ENCODE measurements at places on chromosomes 6 and 20. TPM values are rescaled to one million over a fixed set of nuclear protein-coding genes. Genes with fewer than 3 reads are reported as not detected.

Gene TUBB2B
- total RNA-seq: 37.8 TPM

GRCh38 chr6:11702500-11703130 is 76.0 kb downstream of the ADTRP start:
- no peaks in the 10 kb centered on the region for H3K36me3 ChIP-seq
- H3K27ac ChIP-seq: no peak overlapping the region
- H3K4me1 ChIP-seq: peaks cover 8% of the 10 kb centered on the region
- DNase-seq: no peak
- H3K4me3 ChIP-seq: no peak overlapping the region
- H3K27me3 ChIP-seq: no peaks in the 10 kb centered on the region

GRCh38 chr20:40690836-40691565 is 2.0 kb upstream of the MAFB start:
- H3K4me3 ChIP-seq: peak overlapping the region; percentile 92
- H3K27me3 ChIP-seq: peaks cover 83% of the 10 kb centered on the region
- H3K4me1 ChIP-seq: peaks cover 15% of the 10 kb centered on the region
- no peak for DNase-seq
- peak overlapping the region; percentile 34 for H3K27ac ChIP-seq
- peaks cover 23% of the 10 kb centered on the region for H3K36me3 ChIP-seq

DNA sequence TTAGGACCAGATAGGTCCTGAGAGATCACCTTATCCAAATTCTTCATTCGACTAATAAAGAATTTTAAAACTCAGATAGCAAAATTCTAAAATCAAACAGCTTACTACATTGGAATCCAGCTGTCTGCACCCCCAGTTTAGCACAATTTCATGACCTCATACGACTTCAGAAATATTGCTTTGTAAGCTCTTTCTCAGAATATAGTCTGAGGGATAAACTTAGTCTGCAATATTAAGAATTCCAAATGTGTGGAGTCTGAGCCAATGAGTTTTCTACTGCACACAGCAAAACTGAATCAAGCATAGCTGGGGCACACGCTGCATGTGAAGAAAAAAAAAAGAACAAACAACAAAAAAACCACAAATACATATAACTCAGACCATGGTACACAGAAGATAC is 541.6 kb upstream of the CHD6 start:
- H3K27me3 ChIP-seq: peaks cover 22% of the 10 kb centered on the region
- no peak overlapping the region for H3K4me3 ChIP-seq
- DNase-seq: no peak

Gene CHRNA4
- total RNA-seq: 9.1 TPM

DNA sequence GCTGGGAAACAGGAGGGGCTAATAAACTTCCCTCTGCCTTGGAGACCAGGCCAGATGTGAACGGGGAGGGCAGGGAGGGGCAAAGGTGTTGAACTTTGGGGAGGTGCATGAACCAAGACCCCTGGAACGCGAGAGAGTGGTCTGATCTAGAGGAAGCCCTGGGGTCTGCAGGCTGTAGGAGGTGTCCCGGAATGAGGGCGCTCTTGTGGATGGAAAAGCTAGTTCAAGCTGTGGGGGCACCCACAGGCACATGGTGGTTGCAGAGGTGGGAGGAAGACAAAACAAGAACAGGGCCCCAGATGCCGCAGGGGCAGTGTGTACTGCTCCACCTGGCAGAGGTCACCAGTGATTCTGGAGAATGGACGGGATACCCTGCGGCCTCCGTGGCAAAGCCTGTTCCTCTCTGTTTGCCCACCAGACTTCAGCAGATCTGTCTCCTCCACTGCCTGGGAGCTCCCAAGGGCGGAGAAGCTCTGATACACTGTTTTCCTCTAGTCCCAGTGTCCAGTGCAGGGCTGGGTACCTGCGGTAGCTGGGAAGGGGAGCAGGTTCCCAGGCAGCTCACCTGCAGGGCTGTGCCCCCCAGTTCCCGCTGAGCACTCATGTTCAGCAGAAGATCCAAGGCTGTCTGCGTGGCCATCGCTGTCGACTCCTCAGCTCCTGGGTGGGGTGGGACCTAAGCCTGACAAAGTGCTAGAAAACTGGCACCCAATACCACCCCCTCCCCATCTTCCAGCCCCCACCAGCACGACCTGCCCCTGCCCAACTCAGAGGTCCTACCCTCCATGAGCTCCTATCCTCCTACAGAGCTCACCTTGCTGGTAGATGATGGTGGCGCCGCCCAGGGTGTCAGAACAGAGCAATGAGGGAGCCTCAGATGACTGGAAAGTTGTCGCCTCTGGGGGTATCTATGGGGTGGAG is 14.7 kb downstream of the ZNF335 start:
- no peak for DNase-seq
- no peaks in the 10 kb centered on the region for H3K4me1 ChIP-seq
- H3K4me3 ChIP-seq: no peak overlapping the region

GRCh38 chr20:36744764-36745191 is 1.1 kb downstream of the NDRG3 start:
- no peak for DNase-seq
- peak overlapping the region; percentile 87 for H3K4me3 ChIP-seq
- peak overlapping the region; percentile 14 for H3K27ac ChIP-seq
- no peaks in the 10 kb centered on the region for H3K27me3 ChIP-seq
- H3K36me3 ChIP-seq: no peaks in the 10 kb centered on the region

- peak overlapping the region; percentile 82 for H3K4me3 ChIP-seq
- no peaks in the 10 kb centered on the region for H3K36me3 ChIP-seq
- H3K27me3 ChIP-seq: no peaks in the 10 kb centered on the region
- H3K27ac ChIP-seq: peak overlapping the region; percentile 94
- no peak for DNase-seq
Observed at GRCh38 chr6:29964887-29965562, 22.7 kb downstream of the HLA-A start.

GRCh38 chr6:31878222-31878621 is 575 bp downstream of the SLC44A4 start:
- DNase-seq: no peak
- peaks cover 9% of the 10 kb centered on the region for H3K36me3 ChIP-seq
- H3K27me3 ChIP-seq: no peaks in the 10 kb centered on the region
- peak overlapping the region; percentile 21 for H3K27ac ChIP-seq

GRCh38 chr6:25601800-25602673 is 50.0 kb upstream of the SCGN start:
- no peak overlapping the region for H3K4me3 ChIP-seq
- DNase-seq: no peak
- H3K27me3 ChIP-seq: no peaks in the 10 kb centered on the region
- H3K27ac ChIP-seq: no peak overlapping the region

Gene TBXT
- 0.85 TPM for total RNA-seq

GRCh38 chr6:5261545-5262109 is 314 bp downstream of the FARS2 start:
- H3K36me3 ChIP-seq: peaks cover 18% of the 10 kb centered on the region
- peaks cover 14% of the 10 kb centered on the region for H3K4me1 ChIP-seq
- H3K27ac ChIP-seq: peak overlapping the region; percentile 100

DNA sequence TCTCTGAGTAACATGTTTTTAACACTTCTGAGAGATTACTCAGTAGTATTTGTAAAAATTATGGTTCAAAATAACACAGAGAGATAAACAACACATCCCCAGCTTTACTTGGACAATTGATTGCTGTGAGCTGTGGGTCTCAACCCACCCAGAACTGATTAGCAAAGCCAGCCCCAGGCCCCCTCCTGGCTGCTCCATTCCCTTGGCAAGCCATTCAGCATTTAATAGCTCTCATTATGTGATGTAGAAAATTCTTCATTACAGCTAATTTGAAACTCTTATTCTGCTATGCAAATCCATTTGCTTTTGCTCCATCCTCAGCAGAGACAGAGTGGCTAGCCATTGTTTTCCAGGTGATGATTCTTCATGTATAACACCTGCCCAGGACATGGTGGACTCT is 16.6 kb upstream of the SIRT5 start:
- H3K4me3 ChIP-seq: no peak overlapping the region
- H3K27ac ChIP-seq: no peak overlapping the region
- H3K36me3 ChIP-seq: no peaks in the 10 kb centered on the region
- no peak for DNase-seq

DNA sequence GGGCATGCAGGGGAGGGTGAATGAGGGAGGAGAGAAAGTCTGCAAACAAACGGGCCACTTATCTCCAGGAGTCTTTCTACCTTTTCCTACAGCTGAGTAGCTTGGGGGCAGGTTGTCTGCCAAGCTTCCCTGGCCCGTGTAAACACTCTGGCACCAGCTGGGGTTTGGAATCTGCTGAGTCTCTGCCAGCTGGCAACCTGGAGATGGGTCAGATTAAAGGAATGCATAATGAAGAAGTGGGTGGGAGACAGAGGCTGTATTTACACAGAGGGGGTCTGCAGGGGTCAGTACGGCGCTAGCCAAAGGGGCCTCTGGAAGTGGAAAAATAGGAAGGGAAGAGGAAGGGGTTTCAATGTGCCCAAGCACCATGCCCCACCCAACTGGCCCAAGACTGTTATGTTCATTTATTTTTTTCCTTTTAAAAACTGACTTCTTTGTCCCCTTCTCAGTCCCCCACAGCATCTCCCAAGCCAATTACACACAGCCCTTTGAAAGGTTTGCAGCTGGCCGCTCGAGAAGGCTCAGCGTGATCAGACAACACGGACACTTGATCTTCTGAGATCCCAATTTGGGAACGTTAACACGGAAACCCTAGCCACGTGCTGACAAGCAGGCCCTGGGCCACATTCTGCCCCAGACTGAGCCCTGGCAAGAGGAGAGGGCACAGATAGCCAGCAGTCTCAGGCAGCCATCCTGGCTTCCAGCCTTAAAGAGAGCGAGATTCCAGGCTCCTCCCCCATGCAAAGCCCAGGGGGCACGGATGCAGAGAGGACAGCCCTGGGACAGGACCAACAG is 25.2 kb downstream of the TRAM2 start:
- DNase-seq: no peak
- peaks cover 8% of the 10 kb centered on the region for H3K36me3 ChIP-seq
- peak overlapping the region; percentile 71 for H3K4me3 ChIP-seq
- H3K27ac ChIP-seq: peak overlapping the region; percentile 78
- H3K4me1 ChIP-seq: peaks cover 57% of the 10 kb centered on the region

DNA sequence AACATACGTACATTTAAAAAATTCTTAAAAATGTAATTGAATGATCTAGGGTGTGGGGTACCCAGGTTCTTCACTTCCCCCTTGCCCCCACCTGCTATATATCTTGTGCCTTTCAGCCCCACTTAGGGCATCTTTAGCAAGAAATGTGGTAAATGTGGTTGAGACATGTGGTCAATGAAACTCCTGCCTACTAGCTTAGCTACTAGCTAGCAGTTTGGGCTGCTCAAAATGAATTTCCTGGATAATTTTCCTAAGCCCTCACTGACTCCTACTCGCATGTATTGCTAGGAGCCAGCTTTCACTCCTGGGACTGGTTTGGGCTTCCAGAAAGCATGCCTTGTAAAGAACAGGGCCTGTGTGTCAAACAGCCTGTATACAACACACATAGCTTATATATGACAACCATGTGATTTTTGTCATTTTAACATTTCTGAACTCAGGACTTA is 257.3 kb downstream of the ATXN1 start:
- no peak overlapping the region for H3K4me3 ChIP-seq
- H3K36me3 ChIP-seq: no peaks in the 10 kb centered on the region
- H3K27ac ChIP-seq: no peak overlapping the region

GRCh38 chr20:41408986-41409385 is 42.4 kb upstream of the EMILIN3 start:
- peaks cover 15% of the 10 kb centered on the region for H3K4me1 ChIP-seq
- no peak overlapping the region for H3K4me3 ChIP-seq
- H3K36me3 ChIP-seq: peaks cover 40% of the 10 kb centered on the region
- no peak for DNase-seq
- no peak overlapping the region for H3K27ac ChIP-seq

All from type B pancreatic cell (in vitro differentiated cells).